Fibroblast of skin of scalp (primary cell): ENCODE measurements at places on chromosomes 11 and 22.

DNA sequence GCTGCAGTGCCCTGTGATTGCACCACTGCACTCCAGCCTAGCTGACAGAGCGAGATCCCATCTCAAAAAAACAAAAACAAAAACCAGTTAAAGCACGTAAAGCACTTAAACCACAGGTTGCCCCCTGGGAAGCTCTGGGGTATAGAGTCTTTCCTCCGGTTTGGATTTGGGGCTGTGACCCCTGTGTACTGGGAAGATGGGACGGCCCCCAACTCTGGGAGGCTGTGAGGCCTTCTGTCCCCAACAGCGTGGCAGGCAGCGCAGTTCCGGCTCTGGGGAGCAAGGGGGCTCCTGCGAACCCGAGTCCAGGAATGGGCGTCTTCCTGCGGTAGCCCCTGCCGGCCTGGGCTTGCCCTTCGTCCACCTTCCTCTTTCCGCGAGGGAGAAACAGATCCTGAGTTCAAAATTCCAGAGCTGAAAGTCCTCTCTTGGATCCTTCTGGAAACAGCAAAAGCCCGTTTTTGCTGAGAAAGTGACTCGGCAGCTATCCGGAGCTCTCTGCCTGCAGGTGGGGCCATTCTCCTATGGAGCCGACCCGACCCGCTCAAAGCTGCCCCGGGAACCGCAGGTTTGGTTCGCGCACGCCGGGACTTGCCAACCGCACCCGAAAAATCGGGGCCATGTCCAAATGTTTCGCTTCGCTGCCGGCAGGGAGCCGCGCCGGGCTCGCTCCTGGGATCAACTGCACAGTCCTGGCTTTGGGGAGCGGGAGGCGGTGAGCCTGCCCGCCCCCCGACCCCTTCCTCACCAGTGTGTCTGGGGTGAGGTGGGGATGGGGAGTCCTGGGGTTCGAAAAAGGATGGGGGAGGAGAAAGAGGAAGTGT, 36.3 kb upstream of the POLA2 start:
- DNase-seq = peak; percentile 55

GRCh38 chr11:57651408-57651807, 1.7 kb upstream of the YPEL4 start:
- no peak for DNase-seq

DNA sequence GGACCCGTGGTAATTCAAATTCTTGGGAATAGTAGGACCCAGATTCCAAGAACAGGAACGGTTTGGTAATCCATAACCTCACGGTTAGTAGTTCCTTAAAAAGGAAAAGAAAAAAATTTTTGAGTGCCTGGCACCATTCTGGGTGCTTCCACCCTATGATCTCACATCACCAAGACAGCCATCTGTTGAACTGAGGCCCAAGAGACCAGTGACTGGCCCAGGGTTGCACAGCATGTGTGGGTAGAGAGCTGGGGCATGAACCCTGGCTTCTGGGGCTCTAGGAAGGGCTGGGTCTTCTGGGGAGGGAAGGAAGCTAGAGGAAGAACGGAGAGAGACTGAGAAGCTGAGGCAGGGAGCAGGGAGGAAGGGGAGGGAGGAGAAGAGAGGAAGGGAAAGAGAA, 4.7 kb upstream of the SPI1 start:
- peak; percentile 33 for DNase-seq

GRCh38 chr22:24435861-24436371, 8.5 kb downstream of the ADORA2A start:
- DNase-seq = peak; percentile 50

- peak; percentile 67 for DNase-seq
Measured at GRCh38 chr11:12029738-12030363, 21.4 kb upstream of the DKK3 start.

GRCh38 chr11:35845860-35846259, 98.0 kb upstream of the LDLRAD3 start:
- DNase-seq = no peak

DNA sequence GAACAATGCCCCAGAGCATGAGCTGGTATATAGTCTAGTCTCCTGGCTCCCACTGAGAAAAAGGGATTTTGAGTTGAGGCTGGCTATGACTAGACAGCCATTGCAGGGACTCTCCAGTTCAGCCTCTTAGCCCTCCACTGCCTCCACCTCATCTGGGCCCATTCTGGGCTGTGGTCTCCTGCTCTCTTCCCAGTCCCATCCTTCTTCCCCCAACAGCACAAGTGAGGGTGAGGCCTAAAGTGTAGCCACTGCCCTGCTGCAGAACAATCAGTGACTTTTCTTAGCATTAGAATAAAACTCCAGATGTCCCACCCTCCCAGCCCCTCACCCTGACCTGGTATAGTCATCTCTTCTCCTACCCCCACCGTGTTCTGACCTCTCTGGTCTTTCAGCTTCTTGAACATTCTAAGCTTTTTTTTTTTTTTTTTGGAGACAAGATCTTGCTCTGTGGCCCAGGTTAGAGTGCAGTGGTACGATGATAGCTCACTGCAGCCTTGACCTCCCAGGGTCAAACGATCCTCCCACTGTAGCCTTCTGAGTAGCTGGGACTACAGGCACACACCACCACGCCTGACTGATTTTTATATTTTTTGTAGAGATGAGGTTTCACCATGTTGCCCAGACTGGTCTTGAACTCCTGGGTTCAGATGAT, 4.3 kb downstream of the MED15 start:
- no peak for DNase-seq

DNA sequence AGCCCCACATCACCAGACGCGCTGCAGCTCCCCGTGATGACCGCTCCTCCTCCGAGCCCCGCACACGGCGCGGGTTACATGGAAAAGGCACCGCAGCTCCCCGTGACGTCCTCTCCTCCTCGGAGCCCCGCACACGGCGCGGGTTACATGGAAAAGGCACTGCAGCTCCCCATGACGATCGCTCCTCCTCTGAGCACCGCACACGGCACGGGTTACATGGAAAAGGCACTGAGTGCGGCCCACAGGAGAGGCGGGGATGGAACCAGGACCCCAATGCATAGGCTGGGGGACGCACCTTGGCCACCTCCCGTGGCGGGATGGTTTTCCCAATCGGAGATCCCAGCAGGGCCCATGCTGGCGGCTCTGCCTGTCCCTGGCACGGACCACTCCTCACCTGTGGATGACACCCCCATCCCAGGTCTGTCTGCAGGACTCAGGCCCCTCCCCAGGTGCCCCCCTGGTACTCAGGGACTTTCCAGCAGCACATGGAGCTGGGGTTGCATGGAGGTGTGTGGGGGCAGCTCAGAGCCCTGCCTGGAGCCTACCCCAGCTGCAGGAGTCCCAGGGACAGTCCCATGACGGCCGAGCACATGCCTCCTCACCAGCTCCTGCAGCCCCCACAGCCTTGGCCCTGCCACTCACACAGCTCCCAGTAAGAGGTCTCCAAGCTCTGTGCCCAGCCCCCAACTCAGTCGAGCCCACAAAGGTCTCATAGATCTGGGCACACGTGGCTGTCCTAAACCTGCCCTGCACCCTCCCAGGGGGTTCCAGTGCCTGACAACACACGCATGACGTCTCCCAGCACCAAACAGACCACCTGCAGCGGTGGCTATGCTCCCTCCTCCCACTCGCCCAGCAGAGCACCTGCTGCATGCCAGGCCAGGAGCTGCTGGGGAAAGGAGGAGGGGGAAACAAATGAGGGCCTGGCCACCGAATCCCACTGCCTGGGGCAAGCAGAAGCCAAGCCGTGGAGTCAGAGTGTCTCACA, 166.6 kb downstream of the BRD1 start:
- no peak for DNase-seq

GRCh38 chr11:69339041-69339733, 45.2 kb downstream of the MYEOV start:
- no peak for DNase-seq

DNA sequence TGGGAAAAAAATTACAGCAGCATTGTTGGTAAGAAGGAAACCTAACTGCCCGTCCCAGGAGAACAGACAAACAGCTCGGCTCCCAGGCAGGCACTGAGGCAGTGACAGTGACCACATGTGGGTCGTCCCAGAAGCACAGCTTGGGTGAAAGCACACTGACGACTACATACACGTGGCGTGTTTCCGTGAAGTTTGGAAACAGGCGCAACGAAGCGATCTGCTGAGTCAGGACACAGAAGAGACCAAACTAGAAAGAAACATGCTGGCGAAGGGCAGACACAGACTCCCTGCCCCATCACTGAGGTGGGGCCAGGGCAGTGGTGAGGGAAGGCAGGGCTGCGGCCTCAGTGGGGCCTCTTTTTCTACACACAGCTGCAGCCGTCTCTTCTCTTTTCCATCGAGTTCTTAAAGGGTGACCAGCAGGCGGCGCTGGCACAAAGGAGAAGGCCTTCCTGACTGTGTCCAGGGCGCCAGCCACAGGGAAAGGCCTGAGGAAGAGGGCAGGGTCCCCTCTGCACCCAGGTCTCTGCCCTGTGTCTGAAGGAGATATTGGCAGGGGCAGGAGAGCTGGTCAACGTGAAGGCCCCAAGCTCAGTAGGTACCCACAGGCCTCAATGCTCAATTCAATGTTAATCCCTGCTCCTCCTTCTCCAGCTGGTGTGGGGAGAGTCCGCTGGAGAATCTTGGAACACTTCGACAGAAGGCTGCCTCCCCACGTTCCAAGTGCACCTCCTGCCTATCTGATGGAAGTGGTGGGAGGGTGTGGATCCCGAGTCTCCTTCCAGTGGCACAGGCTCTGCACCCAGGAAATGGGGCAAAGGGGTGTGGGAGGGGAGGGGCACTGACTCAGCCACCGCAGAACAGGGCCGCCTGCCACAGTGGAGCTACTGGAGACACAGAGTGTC, 19.9 kb downstream of the CARS1 start:
- peak; percentile 73 for DNase-seq
